Thymus (tissue), 14 donors: ENCODE measurements at places on chromosomes 12 and 14. TPM values are rescaled to one million over a fixed set of nuclear protein-coding genes. Genes with fewer than 3 reads are reported as not detected.

Gene IL23A
- 11.6 TPM for polyA plus RNA-seq

Gene TSPAN19
- 0.27 TPM for polyA plus RNA-seq

Gene POLR3B
- 4.5 TPM for polyA plus RNA-seq

Gene PLBD1
- polyA plus RNA-seq, result 6.5 TPM

Gene TMEM229B
- 6.6 TPM for polyA plus RNA-seq

Gene LRRC43
- 0.32 TPM for polyA plus RNA-seq

Gene LETMD1
- polyA plus RNA-seq, result 78.8 TPM

Gene CACNA2D4
- 4.9 TPM for polyA plus RNA-seq

Gene TAS2R30
- polyA plus RNA-seq, result 0.14 TPM

Gene MGST1
- polyA plus RNA-seq, result 76.9 TPM

Gene AQP2
- 0.05 TPM for polyA plus RNA-seq

Gene TMCC3
- polyA plus RNA-seq, result 4.0 TPM

Gene WNT5B
- 4.1 TPM for polyA plus RNA-seq

Gene INHBC
- polyA plus RNA-seq, result 0.05 TPM

Gene CD4
- polyA plus RNA-seq, result 50.9 TPM

Gene DHH
- polyA plus RNA-seq, result 0.21 TPM

Gene PABPN1
- 164 TPM for polyA plus RNA-seq

Gene MYF5
- polyA plus RNA-seq, result not detected

Gene FAM186B
- 0.09 TPM for polyA plus RNA-seq
